Midbrain (tissue), 1 donor: ENCODE measurements at places on chromosomes 6 and 20.
A peak's percentile ranks its signal among the peaks of the same experiment; 100 is the strongest.

DNA sequence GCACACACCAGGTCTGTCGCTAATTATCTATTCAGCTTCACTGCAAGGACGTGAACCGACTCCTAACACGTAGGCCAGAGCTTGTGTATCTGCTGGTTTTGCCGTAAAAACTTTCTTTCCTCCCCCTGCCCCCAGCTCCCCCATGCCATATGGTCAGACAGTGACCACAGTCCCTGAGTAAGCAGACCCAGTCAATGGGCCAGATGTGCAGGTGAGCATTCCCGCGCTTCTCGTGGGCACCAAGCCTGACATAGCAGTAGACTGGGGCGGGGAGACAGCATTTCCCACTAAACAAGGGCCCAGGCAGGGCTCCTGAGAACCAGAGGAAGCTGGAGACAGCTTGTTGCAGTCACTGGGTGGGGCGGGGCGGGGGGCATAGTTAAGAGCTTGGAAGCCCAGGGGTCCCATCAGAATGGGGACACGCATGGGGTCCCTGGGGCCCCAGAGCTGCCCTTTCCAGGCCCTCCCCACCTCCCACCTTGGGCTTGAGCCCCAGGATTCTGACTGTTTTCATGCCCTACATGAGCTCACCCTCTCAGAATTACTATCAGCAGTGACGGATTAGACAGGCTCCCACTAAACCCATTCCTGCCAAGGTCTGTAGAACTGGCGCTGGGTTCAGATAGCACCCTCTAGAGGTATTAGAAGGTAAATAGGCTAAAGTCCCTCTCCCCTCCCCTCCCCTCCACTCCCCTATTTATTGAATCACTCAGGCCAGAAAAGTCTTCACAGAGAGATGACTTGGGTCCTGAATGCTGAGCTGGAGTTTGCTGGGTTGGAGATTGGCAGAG lies 51.8 kb downstream of the CDH26 start:
- DNase-seq = peak; percentile 41

GRCh38 chr6:43242908-43243663 lies at the start of gene TTBK1:
Gene TTBK1, plus strand, starts transcription at chr6:43243481. Its CDS starts 3,180 bp downstream, at chr6:43246661.
- DNase-seq = peak; percentile 18

DNA sequence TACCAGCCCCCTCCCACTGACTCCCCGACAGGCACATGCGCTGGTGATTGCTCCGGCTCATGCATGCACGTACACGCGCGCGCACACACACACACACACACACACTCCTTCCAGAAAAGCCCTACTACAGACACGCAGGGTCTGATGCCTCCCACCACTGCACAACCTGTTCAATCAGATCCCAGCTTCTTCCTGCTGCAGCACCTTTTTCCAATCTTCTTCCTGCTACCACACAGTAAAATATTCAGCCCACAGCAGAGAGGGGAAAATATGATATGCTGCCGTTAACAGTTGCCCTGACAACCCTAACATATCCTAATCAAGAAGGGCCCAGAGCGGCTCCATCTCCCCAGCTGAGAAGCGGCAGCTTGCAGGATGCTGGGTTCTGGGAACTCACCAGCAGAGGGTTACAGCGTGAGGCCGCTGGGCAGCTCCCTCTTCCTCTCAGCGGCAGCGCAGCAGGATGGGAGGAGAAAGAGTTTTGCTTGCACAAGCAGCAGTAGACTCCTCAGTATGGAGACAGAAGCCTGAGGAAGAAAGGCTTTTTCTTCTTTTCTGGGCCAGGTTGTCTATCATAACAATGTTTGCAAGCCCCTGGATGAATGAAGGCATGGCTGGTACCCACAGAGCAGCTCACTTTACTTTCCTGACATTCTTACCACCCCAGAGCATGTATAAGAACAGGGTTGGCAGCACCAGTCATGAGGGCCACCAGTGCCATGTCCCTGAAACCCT lies 23.9 kb downstream of the MAP7 start:
- DNase-seq = peak; percentile 84

GRCh38 chr20:58277578-58278472 lies 31.7 kb upstream of the RAB22A start:
- DNase-seq = no peak

GRCh38 chr6:119781365-119781764 lies 431.8 kb upstream of the MAN1A1 start:
- DNase-seq = no peak

GRCh38 chr20:40320517-40321011 lies 368.5 kb downstream of the MAFB start:
- DNase-seq = no peak

DNA sequence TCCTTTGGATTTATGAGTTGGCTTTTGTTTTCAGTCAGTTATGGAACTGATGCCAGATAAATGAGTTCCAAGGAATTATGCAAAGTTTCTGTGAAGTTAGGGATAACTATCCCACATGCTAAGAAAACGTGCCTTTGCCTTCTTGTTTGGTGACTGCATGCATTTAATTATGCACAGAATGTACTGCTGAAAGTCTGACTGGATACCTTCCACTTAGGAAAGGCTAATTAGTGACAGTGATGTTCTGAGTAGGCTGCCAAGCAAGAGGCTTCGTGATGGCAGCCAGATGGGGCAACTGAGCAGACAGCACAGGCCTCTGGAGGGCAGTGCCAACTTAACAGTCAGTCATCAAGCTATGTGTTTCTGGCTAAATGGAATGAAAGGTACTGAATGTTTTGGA lies 289.9 kb downstream of the CD109 start:
- no peak for DNase-seq

DNA sequence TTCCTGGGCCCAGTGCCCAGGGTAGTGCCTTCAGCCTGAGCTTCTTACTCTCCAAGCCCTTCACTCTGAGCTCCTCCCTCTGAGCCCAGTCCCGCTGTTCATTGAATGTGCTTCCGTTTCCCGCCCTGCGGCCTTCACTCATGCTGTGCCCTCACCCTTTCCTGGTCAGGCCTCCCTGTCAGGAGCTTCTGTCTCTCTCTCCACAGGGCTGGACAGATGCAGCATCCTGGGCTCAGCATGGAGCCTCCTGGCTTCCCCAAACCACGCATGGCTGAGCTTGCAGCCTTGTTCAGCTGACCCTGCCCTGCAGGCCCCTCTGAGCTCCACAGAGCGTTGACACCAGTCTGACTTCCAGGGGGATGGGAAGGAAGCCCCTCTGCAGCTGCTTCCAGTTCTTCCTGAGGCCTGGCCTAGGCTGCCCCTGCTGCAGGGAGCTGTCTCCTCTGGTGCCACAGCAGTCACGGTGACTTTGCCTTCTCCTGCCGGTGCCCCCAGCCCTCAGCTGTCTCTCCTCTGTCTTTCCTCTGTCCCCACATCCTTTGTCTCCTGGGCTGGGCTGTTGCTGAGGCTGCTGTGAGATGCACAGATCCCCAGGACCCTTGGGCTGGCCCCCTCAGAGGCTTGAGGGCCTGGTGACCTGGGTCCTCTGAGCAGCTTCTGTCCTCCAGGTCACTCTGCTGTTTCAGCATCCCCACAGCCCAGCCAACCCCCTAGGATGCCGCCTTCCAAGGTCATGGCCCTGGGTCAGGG lies 7.9 kb upstream of the MYT1 start:
- DNase-seq = no peak

DNA sequence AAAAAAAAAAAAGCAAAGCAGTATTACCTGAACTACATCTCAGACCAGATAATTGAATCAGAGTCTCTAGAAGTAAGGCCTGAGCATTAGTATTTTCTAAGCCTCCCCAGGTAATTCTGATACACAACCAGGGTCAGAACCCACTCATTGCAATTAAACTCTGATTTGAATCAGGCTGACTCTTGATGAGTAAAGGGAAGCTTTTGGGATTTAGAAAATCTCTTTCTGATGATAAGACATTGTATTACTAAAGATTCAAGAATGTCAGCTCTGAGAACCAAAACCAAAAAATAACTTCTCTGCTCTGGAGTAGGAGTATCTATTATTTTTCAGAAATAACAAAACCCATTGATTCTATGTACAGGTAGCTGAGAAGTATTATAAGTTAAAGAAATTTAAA lies 100.1 kb upstream of the COL21A1 start:
- no peak for DNase-seq
